ENCODE measurements at places on chromosomes 1 and 21.
A peak's percentile ranks its signal among the peaks of the same experiment; 100 is the strongest.

- DNase-seq: no peak
These were observed 85.2 kb upstream of the TMPRSS2 start for GRCh38 chr21:41593051-41593759.

DNA sequence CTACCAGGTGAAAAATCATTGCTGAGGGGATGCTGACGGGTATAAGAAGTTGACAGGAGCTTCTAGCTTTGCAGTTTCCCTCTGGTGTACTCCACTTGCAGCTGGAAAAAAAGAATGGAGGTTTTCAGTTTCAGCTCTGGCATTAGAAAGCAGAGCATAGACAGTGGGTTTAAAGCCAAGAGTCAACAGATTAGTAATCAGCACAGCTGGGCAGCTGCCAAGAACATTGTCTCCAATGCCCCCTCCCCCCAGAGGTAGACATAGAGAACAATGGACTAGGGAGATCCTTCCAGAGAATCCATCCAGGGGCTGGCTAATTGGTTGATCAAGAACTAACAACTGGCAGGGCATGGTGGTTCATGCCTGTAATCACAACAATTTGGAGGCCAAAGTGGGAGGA lies 10.1 kb upstream of the ZBTB8B start:
- peak; percentile 70 for DNase-seq

DNA sequence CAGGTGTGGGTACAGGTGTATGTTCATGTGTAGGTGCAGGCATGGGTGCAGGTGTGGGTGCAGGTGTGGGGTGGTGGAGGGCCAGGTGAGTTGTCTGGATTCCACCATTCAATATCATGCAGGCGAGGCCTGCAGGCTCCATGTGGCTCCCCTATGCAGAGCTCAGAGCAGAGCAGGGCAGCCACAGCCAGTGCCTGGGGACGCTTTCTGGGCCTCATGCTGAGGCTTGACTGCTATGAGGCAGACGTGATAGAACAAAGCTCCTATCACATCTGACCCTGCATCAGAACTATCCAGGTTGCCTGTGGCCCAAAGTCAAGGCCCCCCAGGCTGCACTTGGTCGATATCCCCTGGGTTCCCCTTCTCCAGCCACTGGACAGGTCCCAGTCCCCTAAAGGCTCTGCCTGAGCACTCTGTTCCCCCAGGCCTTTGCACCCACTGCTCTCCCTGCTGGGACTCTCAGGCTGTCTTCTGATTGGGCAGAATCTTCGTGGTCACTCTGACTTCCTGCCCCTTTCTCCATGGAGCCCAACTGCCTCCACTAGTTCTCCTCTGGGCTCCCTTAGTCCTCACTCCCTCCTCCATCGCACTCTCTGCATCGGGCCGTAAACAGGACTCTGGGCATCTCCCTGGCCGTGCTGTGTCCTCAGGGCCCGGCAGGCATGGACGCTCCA lies 78.6 kb upstream of the ACTL8 start:
- no peak for DNase-seq

- no peak for DNase-seq
These were observed 1325.8 kb upstream of the PRMT6 start for GRCh38 chr1:105730701-105731100.

GRCh38 chr1:192512426-192513162 lies 63.0 kb upstream of the RGS1 start:
- DNase-seq: no peak

DNA sequence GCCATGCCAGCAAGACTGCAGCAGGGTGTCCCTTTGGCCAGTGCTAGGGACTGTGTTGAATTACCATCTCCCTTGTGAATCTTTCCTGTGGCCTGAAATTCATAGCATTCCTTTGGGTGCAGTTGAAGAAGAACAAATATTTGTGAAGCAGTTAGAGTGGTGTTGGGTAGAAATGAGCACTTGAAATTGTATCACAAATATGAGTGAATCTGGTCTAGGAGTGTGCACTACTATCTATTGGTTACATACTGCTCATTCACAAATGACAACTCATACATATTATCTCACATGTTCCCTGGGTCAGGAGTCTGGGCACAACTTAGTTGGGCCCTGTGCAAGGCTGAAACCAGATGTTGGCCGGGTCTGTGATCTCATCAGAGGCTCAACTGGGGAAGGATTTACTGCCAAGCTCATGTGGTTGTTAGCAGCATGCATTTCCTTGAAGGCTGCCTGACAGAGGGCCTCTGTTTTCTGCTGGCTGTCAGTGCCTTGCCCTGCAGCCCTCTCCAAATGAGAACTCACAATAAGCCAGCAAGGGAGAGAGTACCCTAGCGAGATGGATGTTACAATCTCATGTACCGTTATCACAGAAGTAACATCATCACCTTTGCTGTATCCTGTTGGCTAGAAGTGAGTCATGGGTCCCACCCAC lies 23.8 kb downstream of the AJAP1 start:
- no peak for DNase-seq

- no peak for DNase-seq
These were observed 201.0 kb upstream of the MAP1LC3C start for GRCh38 chr1:242199776-242200458.

GRCh38 chr1:21641537-21641936 lies 27.6 kb downstream of the RAP1GAP start:
- no peak for DNase-seq
